Nephron progenitor cell (in vitro differentiated cells): ENCODE measurements at places on chromosomes 6 and 20.
A peak's percentile ranks its signal among the peaks of the same experiment; 100 is the strongest.

GRCh38 chr6:151109361-151109760, 130.4 kb upstream of the AKAP12 start:
- no peak for DNase-seq

GRCh38 chr6:16267428-16268263, 29.3 kb downstream of the GMPR start:
- DNase-seq: no peak

GRCh38 chr20:64152906-64153305, 11.3 kb upstream of the MYT1 start:
- DNase-seq: no peak

GRCh38 chr6:4512051-4512471, 264.1 kb upstream of the CDYL start:
- no peak for DNase-seq

GRCh38 chr20:3890999-3891929, 2.1 kb downstream of the PANK2 start:
- no peak for DNase-seq

DNA sequence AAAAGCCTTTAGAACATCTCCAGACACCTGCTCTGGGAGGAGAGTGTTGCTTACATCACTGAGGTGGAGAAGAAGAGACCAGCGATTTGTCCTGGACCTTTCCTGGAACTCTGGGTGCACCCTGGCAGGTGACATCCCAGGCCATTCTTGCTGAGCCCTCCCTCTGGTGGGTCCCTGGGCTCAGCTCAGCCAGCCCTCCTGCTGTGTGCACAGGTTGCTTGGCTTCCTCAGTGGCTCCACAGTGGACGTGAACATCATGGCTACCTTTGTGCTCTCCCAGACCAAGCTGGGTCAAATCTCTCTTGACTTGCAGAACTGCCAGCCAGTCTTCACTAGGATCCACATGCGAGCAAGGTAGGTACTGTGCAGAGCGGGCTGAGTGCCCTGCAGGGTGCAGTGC, 19.9 kb upstream of the BPIFA2 start:
- no peak for DNase-seq

DNA sequence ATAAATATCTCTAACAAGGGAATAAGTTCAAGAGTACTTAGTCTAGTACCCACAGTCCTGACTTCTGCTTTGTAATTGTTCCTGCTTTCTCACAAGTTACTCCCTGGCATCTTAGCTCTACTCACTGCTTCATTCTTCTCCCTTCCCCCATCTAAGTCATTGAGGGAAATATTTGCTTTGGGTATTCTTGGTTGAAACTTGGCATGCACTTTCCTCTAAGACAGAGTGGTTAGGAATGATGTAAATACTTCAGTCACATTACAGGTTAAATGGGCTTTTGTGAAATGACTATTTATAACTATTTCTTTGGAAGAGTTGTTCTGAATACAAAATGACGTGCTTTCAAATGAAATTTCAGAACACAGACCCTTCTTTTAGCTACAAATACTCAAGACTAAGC, 67.7 kb upstream of the PLEKHG1 start:
- no peak for DNase-seq

DNA sequence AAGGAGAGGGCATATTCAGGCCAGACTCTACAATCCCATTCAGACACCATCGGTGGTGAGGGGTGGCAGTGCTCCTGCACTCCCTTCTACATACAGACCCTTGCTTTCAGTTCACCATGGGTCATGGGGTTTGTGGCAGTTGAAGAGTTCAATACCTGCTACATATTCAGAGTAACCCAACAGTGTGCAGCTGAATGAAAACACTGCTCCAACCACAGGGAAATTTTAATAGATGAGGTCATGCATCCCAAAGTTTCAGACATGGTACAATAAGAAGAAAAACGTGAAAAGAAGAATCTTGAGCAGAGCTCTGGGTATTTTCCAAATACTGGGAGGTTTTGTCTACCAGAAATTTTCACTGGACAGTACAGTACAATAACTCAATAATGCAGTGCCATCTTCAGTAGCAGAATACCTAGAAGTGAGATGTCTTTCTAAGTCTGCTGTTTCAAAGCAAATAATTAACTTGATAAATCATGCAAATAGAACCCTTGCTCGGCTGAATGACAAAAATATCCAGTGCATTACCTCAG, 162.1 kb downstream of the PTPRK start:
- DNase-seq: no peak

- DNase-seq: no peak
These were observed 35.1 kb downstream of the RRBP1 start for GRCh38 chr20:17646961-17647301.

- peak; percentile 81 for DNase-seq
These were observed 22.5 kb downstream of the MOCS3 start for GRCh38 chr20:50980851-50981713.

DNA sequence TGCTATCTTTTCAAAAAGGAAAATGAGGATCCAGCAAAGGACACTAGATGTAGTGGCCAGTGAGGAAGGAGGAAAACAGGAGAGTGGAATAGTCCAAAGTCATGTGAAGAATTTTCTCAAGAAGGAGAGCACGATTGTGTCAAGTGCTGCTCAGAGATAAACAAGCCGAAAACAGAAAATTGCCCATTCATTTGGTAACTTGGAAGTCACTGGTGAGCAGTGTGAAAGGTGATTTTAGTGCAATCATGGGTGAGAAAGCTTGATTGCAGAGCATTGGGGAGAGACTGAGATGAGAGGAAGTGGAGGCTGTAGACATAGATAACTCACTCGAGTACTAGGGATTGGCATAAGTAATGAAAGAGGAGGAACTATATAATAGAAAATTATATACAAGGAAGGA, 26.0 kb upstream of the PRDM1 start:
- DNase-seq: no peak

DNA sequence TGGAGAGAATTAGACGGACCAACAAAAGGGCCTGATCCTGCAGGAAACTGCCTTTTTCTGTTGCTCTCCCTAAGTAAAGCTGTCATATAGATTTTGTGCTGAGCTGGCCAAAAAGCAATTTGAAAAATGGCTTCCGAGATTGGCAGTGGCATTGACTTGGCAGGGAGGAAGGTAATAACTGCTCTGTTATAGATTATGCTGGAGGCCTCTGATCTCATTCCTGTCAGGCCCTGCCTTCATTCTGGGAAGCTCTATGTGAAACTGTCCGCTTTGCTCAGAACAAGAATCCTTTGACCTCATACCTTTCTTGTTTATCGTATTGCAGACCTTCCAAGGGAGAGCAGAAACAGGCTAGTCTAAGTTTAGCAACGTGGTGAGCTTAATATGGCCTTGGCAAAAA, 234.4 kb downstream of the PHACTR1 start:
- DNase-seq: no peak

- no peak for DNase-seq
These were observed 17.2 kb downstream of the SERINC3 start for GRCh38 chr20:44504402-44505307.

DNA sequence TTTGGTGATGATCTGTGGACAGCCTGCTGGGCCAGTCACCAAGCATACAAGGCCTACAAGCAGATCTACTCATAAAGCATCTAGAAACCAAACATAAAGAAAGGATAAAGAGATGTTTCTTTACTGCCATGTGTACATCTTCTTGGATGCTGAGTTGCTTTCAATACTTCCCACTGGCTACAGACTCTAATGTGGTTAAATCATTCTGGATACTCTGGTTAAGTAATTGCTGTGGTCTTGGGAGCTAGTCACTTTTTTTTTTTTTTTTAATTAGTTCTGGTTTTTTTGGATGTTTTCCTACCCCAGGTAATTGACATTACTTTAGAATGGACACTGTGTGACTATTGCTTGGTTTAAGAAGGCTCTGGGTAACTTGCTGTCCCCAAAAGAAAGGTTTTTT, 215.4 kb upstream of the RUNX2 start:
- DNase-seq: no peak

DNA sequence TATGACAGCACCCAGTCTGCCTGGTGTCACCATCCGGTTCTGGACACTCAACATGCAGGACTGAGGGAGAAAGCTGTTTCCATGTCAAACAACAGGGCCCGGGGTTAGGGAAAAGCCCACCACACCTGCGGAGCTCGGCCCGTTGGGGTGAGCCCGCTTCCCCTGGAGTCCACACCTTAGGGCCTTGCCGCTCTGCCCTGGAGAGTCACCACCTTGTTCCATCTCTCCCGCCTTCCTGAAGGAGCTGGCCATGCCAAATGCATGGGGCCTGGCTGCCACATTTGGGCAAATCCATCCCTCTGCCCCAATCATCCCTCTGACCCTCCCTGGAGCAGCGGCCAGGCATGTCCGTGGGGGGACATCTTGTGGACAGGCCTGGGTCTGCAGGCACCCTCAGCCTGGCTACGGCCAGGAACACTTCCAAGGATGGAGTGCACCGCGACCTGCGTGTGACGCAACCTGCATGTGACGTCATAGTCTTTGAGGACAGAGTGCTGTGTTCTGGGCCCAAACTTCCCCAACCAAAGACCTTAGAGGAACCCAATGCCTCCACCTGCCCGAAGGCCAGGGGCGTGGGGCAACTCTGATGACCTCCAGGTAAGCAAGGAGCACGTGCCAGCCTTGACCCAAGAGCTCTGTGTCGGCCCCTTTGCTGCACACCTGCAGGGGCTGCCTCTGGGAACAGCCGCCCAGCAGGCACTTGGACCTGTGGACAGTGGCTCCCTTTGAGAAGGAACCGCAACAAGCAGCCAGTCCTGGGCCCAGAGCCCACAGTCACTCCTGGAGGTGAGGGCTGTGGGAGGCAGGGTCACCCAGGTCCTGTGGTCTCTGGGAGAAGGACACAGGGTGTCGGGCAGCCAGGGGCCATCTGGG, 1.7 kb downstream of the CABLES2 start:
- peak; percentile 66 for DNase-seq

DNA sequence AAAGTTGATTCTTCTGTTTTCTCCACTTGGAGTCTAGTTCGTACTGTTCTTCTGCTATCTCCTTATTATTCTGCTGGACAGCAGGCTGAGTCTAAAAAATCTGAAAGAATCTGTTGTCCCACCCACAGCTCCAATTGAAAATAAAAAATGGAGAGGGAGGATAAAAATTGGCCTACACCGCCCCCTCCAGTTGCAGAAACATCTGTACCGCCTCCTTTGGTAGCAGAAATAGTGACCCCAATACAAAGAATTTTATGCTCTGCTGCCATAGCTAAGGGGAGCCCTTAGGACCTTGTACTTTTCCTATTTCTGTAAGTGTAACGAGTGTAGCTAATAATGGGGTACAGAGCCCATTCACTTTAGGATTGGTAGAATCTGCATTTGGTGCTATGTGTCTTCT, 4.9 kb upstream of the FKBP1A start:
- no peak for DNase-seq

DNA sequence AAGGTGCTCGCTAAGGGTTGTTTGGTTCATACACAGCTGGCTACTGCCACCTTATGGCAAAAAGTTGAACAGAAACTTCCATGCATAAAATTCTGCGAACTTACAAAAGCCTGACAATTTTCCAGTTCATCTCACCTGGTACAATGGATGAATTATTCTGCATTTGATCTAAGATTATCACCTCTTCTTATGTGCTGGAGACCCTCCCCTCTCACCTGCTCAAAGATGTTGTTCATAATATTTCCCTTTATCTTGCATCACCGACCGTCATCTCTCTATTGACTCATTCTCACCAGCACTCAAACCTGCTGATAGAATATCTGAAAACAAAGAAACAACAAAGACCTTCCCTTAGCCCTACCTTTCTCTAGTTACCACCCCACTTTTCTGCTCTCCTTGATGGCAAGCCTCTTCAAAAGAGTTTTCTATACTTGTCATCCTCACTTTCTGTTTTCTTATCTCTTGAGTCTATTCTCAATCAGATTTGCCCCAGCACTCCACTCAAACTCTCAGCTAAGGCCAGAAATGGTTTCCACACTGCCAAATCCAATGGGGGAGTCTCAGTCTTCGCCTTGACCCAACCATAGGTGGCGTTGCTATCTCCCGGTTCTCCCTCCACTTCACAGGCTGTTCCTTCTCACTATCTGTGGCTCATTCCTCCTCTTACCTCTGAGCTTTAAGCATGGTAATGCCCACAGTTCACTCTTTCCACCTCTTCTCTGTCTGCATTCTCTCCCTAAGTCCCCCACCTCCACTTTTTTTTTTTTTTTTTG, 25.8 kb downstream of the SNRNP48 start:
- DNase-seq: peak; percentile 30

DNA sequence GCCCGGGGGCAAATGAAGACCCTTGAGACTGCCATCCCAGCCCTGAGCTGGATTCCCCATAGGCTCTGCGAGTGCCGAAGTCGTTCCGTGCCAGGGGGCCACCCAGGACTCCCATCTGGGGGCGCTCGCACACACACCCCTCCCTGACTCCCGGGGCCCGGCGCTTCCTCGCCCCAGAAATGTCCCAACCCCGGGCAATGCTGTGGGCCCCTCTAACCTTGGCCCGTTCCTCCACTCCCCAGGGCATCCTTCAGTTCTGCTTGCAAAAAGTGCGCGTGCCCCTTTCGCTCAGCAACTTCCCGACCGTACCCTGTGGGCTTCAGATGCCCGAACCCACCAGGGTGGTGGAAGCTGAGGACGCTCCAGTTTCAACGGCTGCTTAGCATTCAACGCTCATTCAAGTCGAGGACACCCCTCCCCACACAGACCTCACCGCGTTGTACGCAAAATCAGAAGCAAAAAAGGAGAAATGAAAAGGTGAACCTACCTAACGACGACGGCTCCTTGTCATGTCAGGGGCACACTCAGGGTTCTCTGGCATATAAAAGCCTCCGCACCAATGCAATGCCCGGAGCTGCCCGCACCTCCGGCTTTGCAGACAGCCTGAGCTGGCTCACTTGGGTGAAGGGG, 25.3 kb downstream of the RIPOR2 start:
- DNase-seq: peak; percentile 31

DNA sequence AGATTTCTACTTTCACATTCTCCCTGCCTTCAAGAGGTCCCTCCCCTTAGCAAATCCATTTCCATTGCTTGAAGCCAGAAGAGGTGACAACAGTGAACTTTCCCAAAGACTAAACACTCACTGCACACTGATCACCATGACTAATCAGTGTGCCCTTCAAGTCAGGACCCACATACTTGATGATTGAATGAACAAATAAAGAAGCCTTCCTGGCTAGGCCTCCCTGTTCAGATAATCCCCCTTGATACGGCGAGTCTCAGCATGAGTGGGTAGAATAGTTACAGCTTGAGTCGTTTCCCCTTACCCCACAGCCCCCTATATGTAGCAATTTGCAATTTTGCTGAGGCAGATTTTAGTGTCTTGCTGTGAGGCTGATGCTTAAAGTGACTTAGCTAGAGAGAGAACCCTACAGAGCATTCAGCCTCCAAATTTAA, 102.2 kb downstream of the UNC5CL start:
- no peak for DNase-seq

- DNase-seq: no peak
These were observed 903.1 kb downstream of the PHF3 start for GRCh38 chr6:64538722-64539121.

- DNase-seq: no peak
These were observed 25.7 kb downstream of the EPHA7 start for GRCh38 chr6:93393554-93394074.

DNA sequence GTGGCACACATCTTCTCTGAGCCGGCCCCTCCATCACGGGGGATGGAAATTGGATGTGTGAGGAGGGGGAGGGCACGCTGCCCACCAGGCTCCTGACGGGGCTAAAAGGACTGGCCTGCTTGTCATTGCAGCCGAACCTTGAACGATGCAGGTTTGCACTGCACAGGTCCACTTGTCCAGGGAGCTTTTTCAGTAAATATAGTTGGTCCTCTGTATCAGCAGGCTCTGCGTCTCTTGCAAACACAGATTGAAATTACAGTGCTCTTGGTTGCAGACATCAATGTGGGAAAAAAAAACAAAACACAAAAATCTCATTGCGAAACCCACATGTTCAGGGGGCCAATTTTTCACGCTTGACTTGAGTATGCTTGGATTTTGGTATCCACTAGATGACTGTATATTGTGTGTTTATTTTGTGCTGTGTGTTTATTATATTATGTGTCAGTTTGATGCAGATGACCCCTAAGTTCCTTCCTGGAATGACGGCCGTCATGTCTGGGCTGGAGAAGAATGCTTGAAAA, 29.2 kb downstream of the ERMARD start:
- no peak for DNase-seq
